Naive B cell (primary cell): ENCODE measurements at places on chromosomes 3 and 15. TPM values are rescaled to one million over a fixed set of nuclear protein-coding genes. Genes with fewer than 3 reads are reported as not detected.

GRCh38 chr3:9111866-9112265 lies 137.6 kb downstream of the SRGAP3 start:
- no peak for DNase-seq

- no peak for DNase-seq
Measured at GRCh38 chr3:176776622-176777175, 420.6 kb downstream of the TBL1XR1 start.

DNA sequence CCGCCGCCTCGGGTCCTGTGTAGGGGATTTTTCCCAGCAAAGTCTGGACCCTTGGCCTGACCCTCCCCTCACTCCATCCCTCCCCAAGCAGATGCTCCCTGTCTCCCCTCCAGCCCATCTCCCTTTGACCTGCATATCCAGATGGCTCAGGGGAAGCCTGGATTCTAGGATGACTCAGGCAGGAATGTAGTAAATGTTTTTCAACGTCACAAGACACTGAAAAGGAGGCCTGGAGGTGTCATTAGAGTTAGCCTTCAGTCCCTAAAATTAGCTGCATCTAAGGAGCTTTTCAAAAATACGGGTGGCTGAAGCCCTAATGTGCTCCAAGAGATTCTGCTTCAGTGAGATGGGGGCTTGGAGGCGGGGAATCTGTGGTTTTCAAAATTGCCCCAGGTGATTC lies 7.2 kb downstream of the ACAN start:
- no peak for DNase-seq

- no peak for DNase-seq
Measured at GRCh38 chr3:133829310-133829707, 23.7 kb downstream of the SRPRB start.

GRCh38 chr3:141328286-141329166 lies 39.8 kb upstream of the ZBTB38 start:
- no peak for DNase-seq

TMCC1 gene
- polyA plus RNA-seq = 5.5 TPM

SETD5 gene
- 45.2 TPM for polyA plus RNA-seq

PRICKLE2 gene
- not detected for polyA plus RNA-seq

WWTR1 gene
- polyA plus RNA-seq = not detected

RAB5A gene
- 38.1 TPM for polyA plus RNA-seq
